Activated CD4-positive, alpha-beta T cell treated with anti-CD3 and anti-CD28 coated beads, Interleukin-2, amount 10 ng/mL, durations not matched to agents 7 days and 5 days (primary cell): ENCODE measurements at places on chromosomes 11 and 22. TPM values are rescaled to one million over a fixed set of nuclear protein-coding genes. Genes with fewer than 3 reads are reported as not detected.
A peak's percentile ranks its signal among the peaks of the same experiment; 100 is the strongest.

- H3K4me3 ChIP-seq, result no peak overlapping the region
- no peak for DNase-seq
- H3K27me3 ChIP-seq, result peaks cover 26% of the 10 kb centered on the region
- H3K27ac ChIP-seq, result no peak overlapping the region
- H3K36me3 ChIP-seq, result no peaks in the 10 kb centered on the region
Observed at GRCh38 chr11:74683941-74684481, 47.2 kb downstream of the CHRDL2 start.

GRCh38 chr22:17121233-17122195 lies at the start of gene TMEM121B:
TMEM121B (minus strand) TSS chr22:17121360; CDS start chr22:17121127, 233 bp downstream.
- H3K27me3 ChIP-seq, result peaks cover 30% of the 10 kb centered on the region
- H3K27ac ChIP-seq, result no peak within 1 kb of the TSS
- peak within 1 kb of the TSS; percentile 59 for H3K4me3 ChIP-seq
- peaks cover 30% of the 10 kb centered on the region for H3K4me1 ChIP-seq
- DNase-seq, result no peak

DNA sequence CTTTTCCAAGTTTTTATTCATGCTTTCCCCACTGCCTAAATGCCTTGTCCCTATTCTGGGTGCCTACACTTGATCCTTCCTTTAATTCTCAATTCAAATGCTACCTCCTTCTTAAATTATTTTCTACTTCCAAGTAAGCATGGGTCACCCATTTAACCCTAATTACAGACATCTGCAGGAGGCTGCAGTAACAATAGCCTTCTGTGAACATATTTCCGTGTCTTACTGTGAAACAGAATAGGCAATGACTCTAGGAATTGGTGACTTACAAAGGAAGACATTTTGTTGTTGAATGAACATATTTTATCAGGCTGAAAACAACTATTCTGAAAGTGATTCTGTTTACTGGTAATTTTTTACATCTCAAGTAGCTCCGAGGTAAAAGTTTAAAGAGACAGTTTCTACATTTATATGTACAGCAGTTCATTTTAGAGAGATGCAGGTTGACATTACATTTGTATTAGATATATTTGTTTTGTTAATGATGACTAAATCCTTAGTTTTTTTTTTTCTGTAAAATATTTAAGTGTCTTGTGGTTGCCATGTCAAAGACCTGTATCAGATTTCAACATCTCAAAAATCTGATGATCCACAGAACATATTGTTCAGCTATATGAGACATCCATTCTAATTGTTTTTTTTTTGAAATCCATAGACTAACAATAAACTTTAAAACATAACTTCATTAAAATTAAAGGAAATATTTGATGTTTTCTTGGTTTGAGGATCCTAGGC lies 316.8 kb downstream of the CASP12 start:
- no peak overlapping the region for H3K4me3 ChIP-seq
- no peak for DNase-seq
- peaks cover 17% of the 10 kb centered on the region for H3K27me3 ChIP-seq
- no peaks in the 10 kb centered on the region for H3K36me3 ChIP-seq
- H3K27ac ChIP-seq, result no peak overlapping the region

The HEPACAM gene
- total RNA-seq, result not detected

The SHISA8 gene
- not detected for total RNA-seq

- H3K36me3 ChIP-seq, result no peaks in the 10 kb centered on the region
- no peak overlapping the region for H3K4me3 ChIP-seq
- H3K27me3 ChIP-seq, result peaks cover 59% of the 10 kb centered on the region
- H3K27ac ChIP-seq, result no peak overlapping the region
- H3K4me1 ChIP-seq, result peaks cover 16% of the 10 kb centered on the region
Observed at GRCh38 chr11:75664389-75664788, 4.4 kb downstream of the MAP6 start.

- H3K36me3 ChIP-seq, result no peaks in the 10 kb centered on the region
- peaks cover 37% of the 10 kb centered on the region for H3K27me3 ChIP-seq
- peak; percentile 47 for DNase-seq
- H3K4me3 ChIP-seq, result peak overlapping the region; percentile 66
- peak overlapping the region; percentile 38 for H3K27ac ChIP-seq
Observed at GRCh38 chr11:72584293-72584938, 89.8 kb downstream of the PDE2A start.

- peaks cover 12% of the 10 kb centered on the region for H3K4me1 ChIP-seq
- no peaks in the 10 kb centered on the region for H3K36me3 ChIP-seq
- H3K4me3 ChIP-seq, result peak within 1 kb of the TSS; percentile 65
- peaks cover 58% of the 10 kb centered on the region for H3K27me3 ChIP-seq
- DNase-seq, result peak; percentile 59
- H3K27ac ChIP-seq, result no peak within 1 kb of the TSS
Observed at GRCh38 chr11:94511932-94512781, at the start of gene C11orf97. C11orf97 (plus strand) TSS chr11:94512461; CDS start chr11:94512529, 68 bp downstream.

DNA sequence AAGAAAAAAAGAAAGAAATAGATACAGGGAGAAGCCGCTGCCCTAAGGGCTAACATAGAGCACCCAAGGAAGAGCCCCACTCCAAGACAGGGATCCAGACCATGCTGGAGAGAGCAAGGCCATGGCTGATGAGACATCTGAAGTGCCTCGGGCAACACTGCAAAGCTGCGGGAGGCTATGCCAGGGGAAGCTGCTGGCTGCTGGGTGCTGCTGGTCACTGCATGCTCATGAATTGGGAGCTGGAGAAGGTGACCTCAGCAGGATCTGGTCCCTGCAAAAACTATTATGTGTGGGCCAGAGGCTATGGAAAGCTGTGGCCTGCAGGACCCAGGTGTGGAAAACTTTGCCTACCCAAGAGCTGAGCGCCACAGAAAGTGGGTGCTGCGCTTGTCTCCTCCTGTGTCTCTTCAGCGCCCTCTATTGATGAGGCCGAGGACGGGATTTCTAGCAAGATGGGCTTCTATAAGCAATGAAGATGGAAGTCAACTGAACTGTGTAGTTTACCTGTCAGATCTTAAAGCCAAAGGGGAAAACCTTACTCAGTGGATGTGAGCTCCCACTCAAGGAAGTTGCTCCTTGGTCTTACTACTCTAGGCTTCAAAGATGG lies 17.3 kb upstream of the SLC29A2 start:
- H3K36me3 ChIP-seq, result no peaks in the 10 kb centered on the region
- peak; percentile 87 for DNase-seq
- H3K27me3 ChIP-seq, result peaks cover 5% of the 10 kb centered on the region
- peaks cover 10% of the 10 kb centered on the region for H3K4me1 ChIP-seq
- no peak overlapping the region for H3K27ac ChIP-seq
- H3K4me3 ChIP-seq, result no peak overlapping the region

DNA sequence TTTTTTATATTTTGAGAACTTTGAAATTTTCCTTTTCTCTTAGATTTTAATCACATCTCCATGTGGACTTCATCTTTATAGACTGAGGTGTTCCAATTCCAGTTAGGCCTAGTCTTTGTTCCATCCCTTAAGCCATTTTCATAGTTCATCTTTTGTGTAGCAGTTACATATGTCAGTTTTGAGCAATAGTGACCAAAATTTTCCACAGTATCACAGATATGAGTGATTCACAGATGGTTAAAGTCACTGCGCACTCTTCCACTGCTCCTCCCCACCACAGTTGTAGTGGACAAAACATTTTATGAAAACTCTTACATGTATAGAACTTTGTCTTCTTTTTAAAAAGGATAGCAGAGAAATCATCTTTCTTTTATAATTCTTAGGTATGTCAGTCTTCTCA lies 42.8 kb downstream of the YAP1 start:
- no peak for DNase-seq
- H3K27ac ChIP-seq, result no peak overlapping the region
- peaks cover 21% of the 10 kb centered on the region for H3K27me3 ChIP-seq
- H3K4me1 ChIP-seq, result no peaks in the 10 kb centered on the region
- no peaks in the 10 kb centered on the region for H3K36me3 ChIP-seq
- H3K4me3 ChIP-seq, result no peak overlapping the region

DNA sequence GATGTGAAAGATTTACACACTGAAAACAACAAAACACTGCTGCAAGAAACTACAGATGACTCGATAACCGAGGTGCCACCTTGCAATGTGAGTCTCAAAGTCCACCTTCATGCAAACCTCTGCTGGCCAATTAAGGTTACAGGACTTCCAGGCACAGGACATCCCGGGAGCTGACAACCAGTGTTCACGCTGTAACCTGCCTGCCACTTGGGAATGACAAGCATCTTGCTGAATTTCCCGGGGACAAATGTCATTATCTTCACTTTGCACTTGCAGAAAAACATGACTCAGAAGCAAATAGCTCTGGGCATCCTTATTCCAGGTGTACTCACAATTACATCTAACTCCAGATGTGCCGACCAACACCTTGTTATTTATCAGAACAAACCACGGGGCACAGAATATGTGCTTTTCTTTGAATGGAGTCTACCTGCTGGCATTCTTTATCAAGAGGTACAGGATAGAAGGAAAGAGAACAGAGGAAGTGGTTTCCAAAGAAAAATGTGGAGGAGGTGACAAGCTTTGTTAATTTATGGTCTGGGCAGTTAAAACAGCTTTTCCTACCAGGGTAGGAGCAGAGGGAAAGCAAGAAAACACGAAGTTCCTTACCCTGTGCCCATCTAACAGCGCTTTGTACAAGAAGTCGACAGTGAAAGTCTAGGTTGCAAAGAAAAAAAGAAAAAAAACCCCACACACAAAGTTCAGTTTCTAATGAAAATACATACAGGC lies 72.3 kb downstream of the SHANK2 start:
- DNase-seq, result no peak
- H3K27me3 ChIP-seq, result peaks cover 14% of the 10 kb centered on the region
- no peaks in the 10 kb centered on the region for H3K36me3 ChIP-seq
- no peaks in the 10 kb centered on the region for H3K4me1 ChIP-seq

- no peaks in the 10 kb centered on the region for H3K27me3 ChIP-seq
- H3K36me3 ChIP-seq, result peaks cover 25% of the 10 kb centered on the region
- H3K27ac ChIP-seq, result no peak overlapping the region
- peaks cover 8% of the 10 kb centered on the region for H3K4me1 ChIP-seq
- no peak overlapping the region for H3K4me3 ChIP-seq
- no peak for DNase-seq
Observed at GRCh38 chr22:23832226-23833016, 6.4 kb downstream of the DERL3 start.

- H3K4me3 ChIP-seq, result no peak overlapping the region
- no peak for DNase-seq
- no peaks in the 10 kb centered on the region for H3K36me3 ChIP-seq
- no peaks in the 10 kb centered on the region for H3K4me1 ChIP-seq
- no peaks in the 10 kb centered on the region for H3K27me3 ChIP-seq
Observed at GRCh38 chr11:100182927-100183326, 504.2 kb upstream of the ARHGAP42 start.

The F2 gene
- total RNA-seq, result 0.15 TPM

The TEX12 gene
- 0.35 TPM for total RNA-seq

The MUS81 gene
- total RNA-seq, result 108 TPM

DNA sequence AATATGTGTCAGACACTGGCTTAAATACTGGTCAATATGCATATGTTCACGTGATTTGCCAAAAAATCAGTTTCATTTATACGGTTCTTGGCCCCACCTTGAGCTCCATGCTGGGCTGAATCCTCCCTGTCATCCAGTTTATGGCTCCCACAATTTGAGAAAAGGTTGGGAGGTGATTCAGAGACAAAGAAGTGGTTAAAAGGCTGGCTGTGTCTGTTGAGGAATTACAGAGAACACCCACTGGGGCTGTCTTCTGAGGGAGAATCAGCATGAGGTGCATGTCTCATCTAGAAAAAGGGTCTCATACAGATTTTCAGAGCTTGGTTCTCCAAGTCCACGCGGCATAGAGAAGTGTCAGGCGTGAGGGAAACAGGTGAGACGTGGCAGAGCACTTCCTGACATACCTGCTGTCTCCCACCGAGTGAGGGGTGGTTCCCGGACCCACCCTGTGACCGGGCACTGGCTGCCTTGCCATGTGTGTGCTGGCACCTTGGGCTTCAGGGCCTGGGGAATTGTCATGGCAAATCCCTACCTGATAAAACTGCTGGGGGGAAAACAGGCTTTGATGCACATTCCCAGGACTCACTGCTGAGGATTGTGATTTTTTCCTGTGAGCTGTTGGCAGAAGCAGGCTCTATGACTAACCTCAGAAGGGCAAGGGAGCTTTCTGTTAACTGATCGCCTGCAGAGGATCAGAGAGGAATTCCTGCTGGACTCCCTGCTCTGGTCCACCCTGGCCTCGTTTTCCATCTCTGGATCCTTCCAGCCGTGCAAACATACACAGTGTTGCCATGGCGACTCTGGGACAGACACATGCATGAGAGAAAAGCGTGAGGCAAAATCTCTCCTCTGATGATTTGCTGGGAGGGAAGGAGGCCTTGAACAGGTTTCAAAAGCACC lies 223.6 kb downstream of the ADAMTS15 start:
- DNase-seq, result no peak
- H3K4me1 ChIP-seq, result no peaks in the 10 kb centered on the region
- H3K27ac ChIP-seq, result no peak overlapping the region

The DAGLA gene
- total RNA-seq, result 0.44 TPM

The SLC1A2 gene
- total RNA-seq, result not detected

DNA sequence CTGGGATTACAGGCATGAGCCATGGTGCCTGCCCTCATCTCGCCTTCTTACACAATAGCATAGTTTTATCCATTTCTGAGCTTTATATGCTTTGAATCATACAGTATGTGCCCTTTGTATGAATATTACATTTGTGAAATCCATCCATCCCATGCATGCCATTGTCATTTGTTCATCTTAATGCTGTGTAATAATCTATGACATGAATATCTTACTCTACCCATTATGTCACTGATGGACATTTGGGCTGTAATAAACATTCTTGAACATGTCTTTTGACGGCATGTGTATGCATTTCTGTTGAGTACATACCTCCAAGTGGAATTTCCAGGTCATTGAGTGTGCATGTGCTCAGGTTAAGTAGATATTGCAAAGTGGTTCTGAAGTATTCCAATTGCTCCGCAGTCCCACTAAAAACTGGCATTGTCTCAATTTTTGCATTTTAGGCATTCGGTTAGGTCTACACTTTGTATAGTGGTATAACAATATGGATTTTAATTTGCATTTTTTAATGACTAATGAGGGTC lies 339.3 kb upstream of the SYN3 start:
- no peak for DNase-seq
- H3K4me1 ChIP-seq, result no peaks in the 10 kb centered on the region
- no peak overlapping the region for H3K4me3 ChIP-seq
- H3K36me3 ChIP-seq, result no peaks in the 10 kb centered on the region
- no peak overlapping the region for H3K27ac ChIP-seq

- no peaks in the 10 kb centered on the region for H3K4me1 ChIP-seq
- H3K36me3 ChIP-seq, result no peaks in the 10 kb centered on the region
- H3K27ac ChIP-seq, result no peak overlapping the region
- DNase-seq, result no peak
Observed at GRCh38 chr22:33745501-33745900, 174.8 kb downstream of the LARGE1 start.

DNA sequence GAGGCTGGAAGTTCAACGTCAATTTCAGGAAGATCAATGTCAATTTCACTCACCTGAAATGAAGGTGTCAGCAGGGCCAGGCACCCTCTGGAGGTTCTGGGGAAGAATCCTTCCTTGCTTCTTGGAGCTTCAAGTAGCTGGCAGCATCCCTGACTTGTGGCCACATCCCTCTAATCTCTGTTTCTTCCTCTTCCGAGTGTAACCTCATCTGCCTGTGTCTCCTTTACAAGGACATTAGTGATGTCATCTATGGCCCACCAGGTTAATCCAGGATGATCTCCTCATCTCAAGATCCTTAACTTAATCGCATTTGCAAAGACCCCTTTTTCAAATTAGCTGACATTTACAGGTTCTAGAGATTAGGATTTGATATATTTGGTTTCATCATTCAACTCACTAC lies 240.8 kb upstream of the MTNR1B start:
- DNase-seq, result no peak
- H3K27ac ChIP-seq, result no peak overlapping the region
- no peaks in the 10 kb centered on the region for H3K36me3 ChIP-seq
- H3K4me3 ChIP-seq, result no peak overlapping the region

The ROBO3 gene
- 12.1 TPM for total RNA-seq
